ENCODE measurements at places on chromosomes 7 and 10.
A peak's percentile ranks its signal among the peaks of the same experiment; 100 is the strongest.

DNA sequence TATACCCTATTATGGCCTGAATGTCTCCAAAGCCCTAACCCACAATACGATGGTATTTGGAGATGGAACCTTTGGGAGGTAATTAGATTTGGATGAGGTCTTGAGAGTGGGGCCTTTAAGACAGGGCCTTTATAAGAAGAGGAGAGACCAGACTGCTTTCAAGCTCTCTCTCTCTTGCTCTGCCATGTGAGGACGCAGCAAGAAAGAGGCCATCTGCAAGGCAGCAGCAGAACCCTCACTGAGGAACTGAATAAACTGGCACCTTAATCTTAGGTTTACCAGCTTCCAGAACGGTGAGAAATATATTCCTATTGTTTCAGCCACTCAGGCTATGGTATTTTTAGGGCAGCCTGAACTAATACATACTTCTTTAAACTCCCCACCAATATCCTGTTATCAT, 2.0 kb upstream of the GNAI1 start:
- DNase-seq: no peak

DNA sequence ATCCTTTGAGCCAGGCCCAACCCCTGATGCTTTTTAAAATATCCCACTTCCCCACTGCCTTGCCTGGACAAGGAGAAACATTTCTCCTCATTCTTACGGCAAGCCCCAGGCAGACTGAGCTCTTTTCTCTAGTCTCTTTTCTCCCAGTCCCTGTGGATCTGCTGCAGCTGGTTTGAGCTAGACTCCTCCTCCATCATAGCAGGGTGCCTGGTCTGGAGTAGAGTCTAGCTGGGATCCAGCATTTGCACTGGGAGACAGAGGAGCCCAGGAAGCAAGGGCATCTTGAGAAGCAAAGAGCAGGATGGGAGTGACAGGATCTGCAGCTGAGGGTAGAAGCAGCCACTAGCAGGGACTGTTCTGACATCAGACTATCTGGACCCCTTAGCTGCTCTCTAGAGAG, 562.3 kb upstream of the COBL start:
- DNase-seq: no peak

DNA sequence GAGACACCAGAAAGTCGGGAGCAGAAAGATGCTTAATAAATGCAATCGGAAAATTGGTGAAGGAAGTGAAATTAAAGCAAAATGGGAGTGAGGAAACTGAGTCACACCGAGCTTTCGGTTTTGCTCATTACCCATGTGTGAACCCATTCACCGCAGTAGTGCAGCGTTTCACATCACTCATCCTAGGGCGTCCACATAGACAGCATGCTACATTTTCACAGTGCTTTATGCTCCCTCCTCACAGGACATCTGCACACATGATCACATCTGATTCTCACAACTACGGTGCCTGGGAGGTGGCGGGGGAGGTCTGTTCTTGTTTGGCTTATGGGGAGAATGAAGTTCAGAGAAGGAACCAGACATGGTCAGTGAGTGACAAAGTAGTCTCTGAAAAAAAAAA, 36.6 kb upstream of the ATP6V0A4 start:
- DNase-seq: no peak

GRCh38 chr10:71077143-71077581, 135.2 kb upstream of the UNC5B start:
- no peak for DNase-seq

DNA sequence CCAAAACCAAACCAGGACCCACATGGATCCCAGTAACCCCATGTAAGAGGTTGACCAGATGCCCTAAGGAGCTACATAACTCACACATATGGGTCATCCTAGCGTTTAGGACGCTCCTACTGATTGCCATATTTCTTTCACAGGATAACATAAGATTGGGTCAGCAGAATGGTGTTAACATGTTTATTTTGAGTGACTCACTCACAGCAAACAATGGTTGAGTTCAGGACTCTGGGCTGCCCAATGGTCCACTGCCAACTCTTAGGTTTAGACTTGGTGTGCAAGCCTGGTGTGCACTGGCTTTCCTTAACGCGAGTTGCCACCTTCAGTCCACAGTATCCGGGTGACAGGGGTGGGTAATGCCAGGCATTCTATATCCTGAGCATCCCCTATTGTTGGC, 211.5 kb downstream of the GPAM start:
- no peak for DNase-seq

GRCh38 chr10:73126343-73126742, 16.1 kb downstream of the NUDT13 start:
- no peak for DNase-seq

DNA sequence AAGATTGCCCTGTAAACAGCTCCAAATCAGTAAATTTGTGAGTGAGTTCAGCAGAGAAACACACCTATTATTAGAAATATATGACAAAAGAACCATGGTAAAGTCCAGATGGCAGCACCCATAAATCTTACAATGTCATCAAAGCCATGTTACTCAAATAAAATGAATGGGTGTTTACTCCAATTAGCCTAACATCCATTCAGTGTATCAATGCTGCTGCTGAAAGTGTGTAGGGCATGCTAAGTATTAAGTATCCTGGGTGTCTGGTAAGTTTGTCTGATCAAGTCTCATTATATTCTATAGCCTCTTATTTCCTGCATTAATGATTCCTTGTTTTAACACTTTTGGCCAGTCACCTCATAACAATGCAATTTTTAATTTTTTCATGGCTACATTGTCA, 185.5 kb upstream of the STEAP4 start:
- DNase-seq: no peak

DNA sequence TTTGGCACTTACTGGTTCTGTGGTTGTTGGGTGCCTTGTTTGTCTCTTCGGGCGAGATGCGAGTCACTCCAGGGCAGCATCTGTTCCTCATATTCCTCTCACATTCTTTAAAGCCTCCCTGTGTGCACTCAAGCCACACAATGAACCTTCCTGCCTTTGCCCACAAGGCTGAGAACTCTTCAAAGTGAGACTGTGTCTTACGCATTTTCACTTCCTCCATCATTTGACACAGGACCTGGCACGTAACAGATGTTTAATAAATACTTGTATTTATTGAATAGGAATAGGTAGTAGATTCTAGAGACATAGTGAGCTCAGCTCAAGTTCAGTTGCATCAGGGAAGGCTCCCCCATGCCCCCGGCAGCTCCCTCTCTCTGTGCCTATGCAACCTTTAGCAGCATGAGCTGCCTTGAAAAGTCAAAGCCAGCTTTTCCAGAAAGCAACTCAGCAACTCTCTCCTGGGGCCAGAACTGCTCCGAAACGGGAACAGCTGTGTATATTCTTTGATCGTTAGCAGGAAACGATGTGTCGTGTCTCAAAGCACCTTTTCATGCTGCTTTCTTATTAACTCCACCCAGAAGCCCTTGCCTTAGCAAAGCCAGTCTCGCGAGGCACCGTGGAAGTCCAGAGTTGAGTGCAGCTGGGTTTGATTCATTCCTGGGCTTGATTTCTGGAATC, 97.5 kb downstream of the PFKFB3 start:
- DNase-seq: no peak

DNA sequence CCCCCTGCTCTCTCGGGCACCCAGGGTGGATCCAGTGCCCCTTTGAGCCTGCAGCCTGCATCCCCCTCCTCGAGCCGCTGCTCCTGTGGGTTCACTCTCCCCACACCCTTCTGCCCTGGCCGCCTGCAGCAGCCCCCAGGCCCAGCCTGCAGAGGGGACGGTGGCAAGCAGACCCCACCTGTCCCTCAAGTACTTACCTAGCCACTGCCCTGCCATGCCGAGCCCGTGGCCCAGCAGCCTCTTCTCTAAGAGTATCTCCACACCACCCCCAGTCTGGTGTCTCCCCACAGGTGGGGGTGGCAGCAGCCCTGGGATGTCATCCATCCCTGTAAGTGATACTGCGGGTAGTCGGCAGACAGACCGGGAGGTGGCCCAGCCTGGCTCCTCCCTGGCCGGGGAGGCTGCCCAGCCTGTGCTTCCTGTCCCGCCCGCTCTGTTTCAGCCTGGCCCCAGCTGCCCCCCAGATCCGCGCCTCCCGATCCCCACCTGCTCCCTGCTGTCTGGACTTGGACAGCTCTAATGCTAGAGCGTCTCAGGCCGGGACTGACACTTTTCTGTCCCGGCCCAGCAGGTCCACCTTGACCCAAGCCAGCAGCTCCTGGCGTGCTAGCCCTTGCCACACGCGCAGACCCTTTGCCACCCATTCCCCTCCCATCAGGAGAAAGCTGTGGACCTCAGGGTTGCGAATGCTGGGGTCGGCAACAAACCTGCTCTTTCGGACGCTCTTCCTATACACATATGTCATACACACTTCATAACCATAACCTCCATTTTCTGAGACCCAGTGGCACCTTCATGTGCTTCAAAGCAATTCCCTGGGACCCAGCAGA, 25.0 kb downstream of the YKT6 start:
- no peak for DNase-seq

DNA sequence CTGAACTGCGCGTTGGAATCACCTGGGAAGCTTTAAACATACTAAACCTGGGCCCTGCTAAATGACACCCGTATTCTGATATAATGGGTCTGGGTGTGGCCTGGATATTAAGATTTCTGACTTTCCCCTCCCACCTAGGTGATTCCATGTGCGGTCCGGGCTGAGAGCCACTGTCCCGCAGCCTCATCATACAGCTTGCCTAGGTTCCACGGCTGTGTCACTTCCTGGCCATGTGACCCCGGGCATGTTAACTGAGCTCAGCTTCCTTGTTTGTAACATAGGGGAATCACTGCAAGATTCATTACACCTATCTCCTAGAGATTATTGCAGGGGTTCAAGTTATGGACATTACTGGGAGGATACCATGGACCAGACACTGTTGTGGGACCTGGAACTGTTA, 472.7 kb upstream of the GALNT17 start:
- no peak for DNase-seq

DNA sequence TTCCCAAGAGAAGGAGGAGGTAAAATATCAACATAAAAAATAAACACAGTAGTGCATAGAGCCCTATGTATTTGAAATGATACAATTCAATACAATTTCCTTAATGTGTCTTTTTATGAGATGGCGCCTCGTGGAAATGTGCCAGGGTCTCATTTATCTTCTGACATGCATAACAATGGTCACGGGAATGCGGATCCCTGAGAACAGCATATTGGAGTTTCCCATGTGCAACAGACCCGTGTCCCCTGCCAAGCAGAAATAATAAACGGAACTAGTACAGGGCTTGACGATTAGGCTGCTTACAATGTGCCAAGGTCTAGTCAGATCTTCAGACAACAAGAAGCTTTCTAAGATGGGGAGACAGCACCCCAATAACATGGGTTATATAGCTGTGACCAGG, 217.9 kb downstream of the ARHGAP21 start:
- no peak for DNase-seq

DNA sequence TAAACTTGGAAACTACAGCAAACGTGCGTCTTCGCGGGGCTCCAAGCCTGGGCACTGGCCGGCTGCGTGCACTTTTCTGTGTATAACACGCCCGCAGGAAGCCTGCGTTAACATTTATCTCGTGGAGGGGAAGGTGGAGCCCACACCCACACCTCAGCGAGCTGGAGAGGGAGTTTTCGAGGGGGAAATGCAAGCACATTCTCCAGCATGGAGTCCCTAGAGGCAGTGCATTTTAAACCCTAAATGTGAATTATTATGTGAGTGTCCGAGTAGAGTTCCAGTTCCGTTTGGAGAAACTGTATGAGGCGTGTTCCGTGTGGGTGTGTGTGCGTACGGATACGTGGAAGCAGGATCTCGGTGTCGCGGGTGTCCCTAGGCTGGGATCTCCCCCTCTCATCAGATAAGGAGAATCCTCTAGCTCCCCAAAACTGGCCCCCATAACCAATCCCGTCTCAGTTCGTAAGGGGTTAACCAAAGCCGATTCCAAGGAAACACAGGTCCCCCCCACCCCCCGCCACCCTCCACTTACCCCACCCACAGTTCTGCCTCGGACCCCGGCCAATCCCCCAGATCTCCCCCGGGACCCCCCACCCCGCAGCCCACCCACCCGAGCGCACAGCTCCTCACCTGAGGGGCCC, 403 bp downstream of the CDK6 start:
- no peak for DNase-seq

- no peak for DNase-seq
Observed at GRCh38 chr10:96345222-96345621, 13.6 kb downstream of the OPALIN start.

GRCh38 chr7:98841179-98841997, 28.4 kb downstream of the TMEM130 start:
- DNase-seq: peak; percentile 19

DNA sequence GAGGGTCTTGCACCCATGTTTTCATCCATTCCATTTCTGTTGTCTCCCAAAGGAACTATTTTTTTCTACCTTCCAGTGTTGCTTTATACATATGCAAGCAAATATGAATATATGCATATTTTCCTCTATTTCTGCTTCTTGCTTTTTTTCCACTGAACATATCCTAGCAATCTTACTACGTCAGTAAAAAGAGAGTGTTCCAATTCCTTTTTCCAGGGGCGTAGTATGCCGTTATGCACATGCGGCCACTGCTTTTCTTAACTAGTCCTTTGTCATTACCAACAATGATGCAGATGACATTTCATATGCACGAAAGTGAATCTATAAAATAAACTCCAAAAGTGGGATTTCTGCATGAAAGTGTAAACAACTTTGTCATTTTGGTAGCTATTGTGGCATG, 40.2 kb upstream of the FRMD4A start:
- DNase-seq: no peak

DNA sequence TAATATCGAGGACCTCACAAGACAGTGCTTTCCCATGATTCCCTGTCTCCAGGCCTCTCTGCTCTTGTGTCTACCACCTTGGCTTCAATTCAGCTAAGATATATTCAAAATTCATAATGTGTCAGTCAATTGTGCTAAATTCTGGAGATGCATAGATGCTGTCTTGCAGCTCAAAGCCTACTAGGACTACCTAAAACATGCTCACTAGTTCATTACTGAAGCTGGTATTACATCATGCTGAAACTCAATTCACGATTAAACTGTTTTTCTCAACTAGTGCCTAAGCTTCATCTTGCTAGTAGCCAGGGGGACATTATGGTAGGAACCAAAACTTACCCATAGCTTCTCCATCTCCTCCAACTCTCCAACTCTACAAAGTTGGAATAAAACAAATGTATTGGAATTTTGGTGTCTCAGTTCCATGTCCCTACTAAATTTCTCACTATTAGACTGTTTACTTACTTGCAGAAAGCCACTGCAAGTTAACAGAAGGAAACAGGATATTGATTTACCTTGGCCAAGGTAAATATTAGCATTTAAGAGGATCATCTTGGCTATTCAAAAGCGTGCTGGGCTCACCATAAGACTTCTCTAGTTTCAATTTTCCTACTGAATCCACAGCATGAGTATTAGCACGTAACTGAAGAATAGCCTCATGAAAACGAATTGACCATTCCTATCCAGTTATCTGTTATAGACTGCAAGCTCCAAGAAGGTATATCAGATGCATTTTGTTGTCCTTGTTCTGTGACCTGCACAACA, 53.6 kb downstream of the CREB3L2 start:
- no peak for DNase-seq

GRCh38 chr10:35058134-35058533, 32.0 kb downstream of the CUL2 start:
- no peak for DNase-seq

- no peak for DNase-seq
Observed at GRCh38 chr10:77899690-77900089, 26.9 kb downstream of the DLG5 start.

GRCh38 chr10:124250506-124250905, 157.1 kb upstream of the CHST15 start:
- no peak for DNase-seq

Measured in thoracic aorta (tissue), 2 donors.